H1 (cell line): ENCODE measurements at places on chromosomes 7 and 10. TPM values are rescaled to one million over a fixed set of nuclear protein-coding genes. Genes with fewer than 3 reads are reported as not detected.

The ANKRD30A gene
- polyA plus RNA-seq: not detected in 2 replicates

The CALHM1 gene
- polyA plus RNA-seq: 0.29 and 0.49 TPM in 2 replicates

The ZNF239 gene
- polyA plus RNA-seq: 1.3 and 2.4 TPM in 2 replicates

The OLAH gene
- polyA plus RNA-seq: not detected in 2 replicates

The ANKRD1 gene
- polyA plus RNA-seq: 0.03 and 0.11 TPM in 2 replicates
